ENCODE measurements at places on chromosomes 13 and 19.

DNA sequence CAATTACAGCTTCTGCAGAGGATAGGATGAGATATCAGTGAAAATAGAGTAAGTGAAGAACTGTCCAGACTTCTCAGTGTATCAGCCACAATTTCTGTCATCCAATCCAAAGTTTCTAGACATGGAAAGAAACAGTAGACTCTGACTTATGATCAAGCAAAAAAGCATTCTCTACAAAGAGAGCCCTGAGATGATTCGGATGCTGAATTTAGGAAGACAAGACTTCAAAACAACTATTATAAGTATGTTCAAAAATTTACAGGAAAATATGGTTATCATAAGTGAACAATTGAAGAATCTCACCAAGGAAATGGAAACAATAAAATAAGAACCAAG is 238.2 kb upstream of the IRS2 start:
- DNase-seq = no peak

GRCh38 chr19:22625266-22626035 is 8.7 kb upstream of the ZNF492 start:
- DNase-seq = no peak

GRCh38 chr13:106367361-106367971 is 168.0 kb downstream of the EFNB2 start:
- no peak for DNase-seq

- DNase-seq = no peak
Observed at GRCh38 chr19:14840206-14840605, 5.2 kb upstream of the OR7A5 start.

GRCh38 chr13:63636316-63636993 is 2220.8 kb upstream of the PCDH20 start:
- DNase-seq = no peak

GRCh38 chr13:99287551-99287950 is 19.6 kb downstream of the GPR183 start:
- DNase-seq = no peak

DNA sequence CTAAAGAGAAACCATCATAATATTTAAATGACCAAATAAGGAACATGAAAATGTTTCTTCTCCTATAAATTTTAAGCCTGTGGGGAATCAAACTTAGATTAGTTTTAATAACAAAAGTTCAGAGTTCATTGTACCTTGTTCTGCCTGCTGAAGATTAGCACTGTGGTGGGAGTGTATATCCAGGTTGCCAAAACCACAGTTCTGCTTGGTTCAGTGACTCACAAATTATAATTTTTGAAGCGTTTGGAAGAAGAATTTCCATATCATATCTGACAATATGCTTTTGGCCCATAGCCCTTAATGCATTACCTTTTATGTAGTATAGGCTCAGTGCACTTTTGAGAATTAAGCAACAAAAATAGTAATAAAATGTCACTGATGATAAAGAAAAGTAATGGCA is 545.2 kb downstream of the GPC6 start:
- peak; percentile 23 for DNase-seq

DNA sequence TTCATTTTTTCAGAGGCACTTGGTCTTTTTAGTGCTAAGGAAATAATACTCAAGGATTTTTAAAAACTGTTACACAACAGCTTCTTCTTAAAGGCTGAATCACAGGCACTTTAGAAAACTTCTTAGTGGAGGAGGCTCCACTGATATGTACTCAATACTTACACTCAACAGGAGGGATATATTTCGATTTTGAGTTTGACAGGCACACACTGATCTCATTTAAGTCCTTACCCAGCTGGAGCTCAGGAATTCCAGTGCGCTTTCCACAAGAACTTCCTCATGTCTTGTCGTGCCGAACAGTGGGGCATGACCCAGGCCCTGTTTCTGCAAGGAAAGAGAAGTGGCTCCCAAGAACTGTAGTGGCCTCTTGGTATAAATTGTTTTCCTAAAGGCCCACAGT is 103.8 kb downstream of the RGCC start:
- peak; percentile 52 for DNase-seq

GRCh38 chr13:34364633-34365032 is 546.7 kb downstream of the RFC3 start:
- DNase-seq = no peak

DNA sequence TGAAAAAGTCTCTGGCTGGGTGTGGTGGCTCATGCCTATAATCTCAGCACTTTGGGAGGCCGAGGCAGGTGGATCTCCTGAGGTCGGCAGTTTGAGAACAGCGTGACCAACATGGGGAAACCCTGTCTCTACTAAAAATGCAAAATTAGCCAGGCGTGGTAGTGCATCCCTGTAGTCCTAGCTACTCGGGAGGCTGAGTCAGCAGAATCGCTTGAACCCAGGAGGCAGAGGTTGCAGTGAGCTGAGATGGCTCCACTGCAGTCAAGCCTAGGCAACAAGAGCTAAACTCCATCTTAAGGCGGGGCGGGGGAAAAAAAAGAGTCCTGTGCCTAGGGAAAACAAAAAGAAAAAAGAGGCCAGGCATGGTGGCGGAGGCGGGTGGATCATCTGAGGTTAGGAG is 2.2 kb downstream of the ZNF43 start:
- DNase-seq = no peak

DNA sequence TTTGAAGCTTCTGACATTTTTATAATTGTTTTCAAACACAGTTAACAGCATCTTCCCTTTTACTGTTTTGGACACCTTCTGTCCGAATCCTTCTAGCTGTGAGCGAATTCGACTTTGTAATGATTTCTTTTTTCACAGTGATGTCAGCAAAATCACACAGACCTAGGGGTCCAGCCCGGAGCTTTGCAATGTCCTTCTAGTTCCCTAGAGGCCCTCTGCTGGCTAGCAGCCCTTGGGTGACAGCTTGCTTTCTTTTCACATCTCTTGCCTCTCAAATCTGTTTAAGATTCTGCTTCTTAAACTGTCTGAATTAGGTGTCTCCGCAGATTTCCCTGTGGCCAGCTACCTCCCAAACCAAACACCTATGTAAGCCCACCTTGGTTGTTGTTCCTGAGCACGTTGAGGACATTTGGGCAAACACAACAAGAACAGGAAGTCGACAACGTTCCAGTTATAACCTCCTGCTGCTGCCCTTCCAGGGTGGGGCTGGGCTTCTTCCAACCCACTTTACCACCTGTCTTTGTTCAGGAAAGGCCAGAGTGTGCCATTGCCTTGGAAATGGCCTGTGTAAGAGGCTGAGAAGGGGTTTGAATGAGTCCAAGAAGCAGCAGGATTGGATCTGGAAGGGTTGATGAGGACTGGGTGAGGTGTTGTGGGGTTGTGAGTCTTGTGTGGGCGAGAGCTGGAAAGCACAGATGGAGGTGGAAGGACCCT is 123.1 kb downstream of the ATP8A2 start:
- DNase-seq = no peak

- peak; percentile 65 for DNase-seq
Observed at GRCh38 chr19:42433503-42434260, 6.5 kb upstream of the LIPE start.

GRCh38 chr19:7928334-7928706 is 2.4 kb upstream of the CTXN1 start:
- DNase-seq = no peak

DNA sequence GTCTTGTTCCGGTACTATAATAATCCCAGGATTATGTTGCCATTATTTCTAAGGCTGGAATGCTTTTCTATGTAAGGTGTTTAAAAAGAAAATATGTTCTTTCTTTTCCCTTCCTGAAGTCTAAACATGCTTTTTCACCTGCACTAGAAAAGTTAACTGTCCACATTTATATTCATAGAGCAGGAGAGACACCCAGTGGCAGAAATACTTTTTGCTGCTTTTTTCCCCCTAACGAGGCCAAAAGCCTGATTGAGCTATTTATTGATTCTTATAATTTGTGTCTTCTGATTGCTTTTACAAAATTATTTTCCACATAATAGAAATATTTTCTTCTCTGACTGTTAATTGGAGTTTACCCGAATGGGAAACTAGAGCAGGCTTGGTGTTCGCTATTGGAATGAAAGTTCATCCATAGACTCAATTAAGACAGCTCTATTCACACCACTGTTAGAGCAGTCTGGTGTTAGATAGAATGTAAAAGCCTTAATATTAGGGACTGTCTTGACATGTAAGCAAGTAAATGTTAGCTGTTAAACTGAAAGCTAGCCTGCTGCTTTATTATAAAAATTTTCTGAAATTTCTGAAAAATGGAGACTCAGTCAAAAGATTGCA is 15.8 kb downstream of the GPR180 start:
- DNase-seq = peak; percentile 15

GRCh38 chr19:13195678-13196077 is 45.5 kb downstream of the IER2 start:
- no peak for DNase-seq

- no peak for DNase-seq
Observed at GRCh38 chr13:111184458-111185401, 69.6 kb downstream of the ARHGEF7 start.

DNA sequence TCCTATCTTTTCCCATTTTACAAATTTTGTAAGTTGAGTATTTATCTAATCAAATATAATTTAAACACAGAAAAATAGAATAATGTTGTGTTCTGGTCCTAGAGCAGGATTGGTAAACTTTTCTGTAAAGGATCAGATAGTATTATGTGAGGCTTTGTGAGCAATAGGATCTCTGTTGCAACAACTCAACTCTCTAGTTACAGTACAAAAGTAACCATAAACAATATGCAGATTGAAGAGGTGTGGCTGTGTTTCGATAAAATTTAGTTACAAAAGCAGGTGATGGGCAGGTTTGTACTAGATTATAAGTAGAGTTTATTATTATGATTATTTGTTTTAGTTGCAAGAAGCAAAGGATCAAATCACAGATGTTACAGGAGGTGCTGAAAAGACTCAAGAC is 15.2 kb upstream of the C1QTNF9B start:
- DNase-seq = no peak

GRCh38 chr19:41627966-41628675 is 1.2 kb upstream of the CEACAM4 start:
- no peak for DNase-seq

GRCh38 chr13:99269627-99270241 is 11.6 kb upstream of the GPR18 start:
- DNase-seq = peak; percentile 66

DNA sequence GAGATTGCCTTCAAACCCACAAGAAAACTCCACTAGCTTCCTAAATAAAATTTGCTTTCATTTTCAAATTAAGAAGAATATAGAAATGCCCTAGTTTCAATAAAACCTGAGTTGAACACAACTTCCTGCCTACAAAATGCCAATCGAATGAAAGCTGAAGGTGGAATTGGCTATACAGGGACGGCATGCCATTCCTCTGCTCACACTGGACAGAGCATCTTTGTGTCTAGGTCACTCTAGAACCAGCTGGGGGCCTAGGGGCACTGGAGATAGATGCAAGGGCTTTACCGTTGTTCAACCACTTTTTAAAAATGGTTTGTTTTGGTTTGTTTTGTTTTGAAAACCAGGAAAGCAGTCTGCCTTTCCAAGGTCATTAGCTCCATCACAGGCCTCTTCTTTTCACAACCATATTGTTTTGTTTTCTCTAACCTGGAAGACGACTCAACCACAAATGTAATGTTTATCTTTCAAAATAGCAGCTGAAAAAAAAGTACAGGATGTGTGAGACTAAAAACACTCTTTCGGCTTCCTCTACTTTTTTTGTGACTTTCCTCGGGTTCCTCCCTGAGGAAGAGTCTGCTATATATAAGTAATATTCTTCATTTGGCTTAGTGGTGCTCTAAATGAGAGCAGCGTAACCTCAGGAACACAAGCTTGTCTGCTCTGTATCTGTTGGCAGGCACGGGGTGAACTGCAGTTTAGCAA is 11.9 kb upstream of the ITM2B start:
- no peak for DNase-seq

DNA sequence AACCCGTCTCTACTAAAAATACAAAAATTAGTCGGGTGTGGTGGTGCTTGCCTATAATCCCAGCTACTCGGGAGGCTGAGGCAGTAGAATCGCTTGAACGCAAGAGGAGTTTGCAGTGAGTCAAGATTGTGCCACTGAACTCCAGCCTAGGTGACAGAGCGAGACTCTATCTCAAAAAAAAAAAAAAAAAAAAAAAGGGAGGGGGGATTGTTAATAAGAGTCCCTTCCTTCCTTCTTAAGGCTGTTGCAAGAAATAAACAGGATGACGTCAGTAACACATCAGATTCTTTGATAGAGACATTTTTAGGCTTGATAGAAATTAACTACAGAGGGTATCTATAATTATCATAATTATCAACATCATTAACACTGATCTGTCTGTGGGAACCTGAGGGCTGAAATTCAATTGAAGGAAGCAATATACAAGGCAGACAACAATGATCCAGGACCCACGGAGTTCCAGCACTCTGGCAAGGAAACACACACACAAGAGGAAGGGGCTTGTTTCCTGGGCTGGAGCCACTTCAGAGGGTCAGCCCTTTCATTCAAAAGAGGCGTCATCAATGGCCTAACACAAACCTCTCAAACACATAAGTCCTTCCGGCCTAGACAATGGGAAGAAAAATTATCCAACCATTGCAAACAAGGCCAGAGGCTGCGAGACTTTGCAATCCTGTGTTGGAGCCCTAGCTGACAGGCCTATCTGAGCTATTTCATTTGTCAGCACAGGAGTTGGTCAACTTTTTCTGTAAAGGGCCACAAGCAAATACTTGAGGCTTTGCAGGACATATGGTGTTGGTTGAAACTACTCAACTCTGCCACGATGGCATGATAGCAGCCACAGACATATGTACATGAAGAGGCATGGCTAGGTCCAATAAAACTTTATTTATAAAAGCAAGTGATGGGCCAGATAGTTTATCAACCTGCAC is 105.2 kb downstream of the INSR start:
- DNase-seq = no peak

GRCh38 chr13:105370011-105370650 is 1165.3 kb downstream of the EFNB2 start:
- no peak for DNase-seq

DNA sequence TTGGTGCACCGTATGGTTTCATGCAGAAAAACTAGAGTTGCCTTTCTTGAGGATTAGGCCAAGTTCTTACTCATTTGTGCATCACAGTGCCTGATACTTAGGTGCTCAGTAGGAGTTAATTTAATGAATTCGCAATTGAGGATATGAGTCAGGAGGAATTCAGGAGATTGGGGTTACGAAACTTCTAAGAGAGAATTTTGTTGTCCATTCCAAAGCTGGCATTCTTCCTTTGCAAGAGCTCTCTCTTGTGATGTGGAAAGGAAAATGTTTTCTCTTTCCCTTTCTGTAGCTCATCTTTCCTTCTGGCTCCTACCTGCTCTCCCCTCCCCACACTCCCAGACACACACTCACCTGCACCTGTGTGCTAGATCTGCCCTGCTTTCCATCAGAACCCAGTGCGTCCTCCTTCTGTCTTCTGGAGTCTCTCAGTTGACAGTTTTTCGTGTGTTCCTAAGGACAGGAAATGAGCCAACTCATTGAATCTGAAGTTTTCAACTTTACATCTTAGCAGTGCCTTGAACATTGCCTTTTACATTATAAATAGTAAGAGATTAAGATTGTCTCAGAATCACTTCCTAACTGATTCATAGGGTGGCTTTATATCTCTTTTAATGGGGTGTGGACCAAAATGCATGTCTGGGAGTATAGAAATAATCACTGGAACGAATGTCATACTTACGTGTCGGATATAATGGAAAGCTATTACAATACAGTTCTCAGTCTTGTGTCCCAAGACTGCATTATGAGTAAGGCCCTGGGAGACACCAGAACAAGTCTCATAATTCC is 19.7 kb upstream of the ERCC5 start:
- DNase-seq = peak; percentile 96

GRCh38 chr13:52414051-52414450 is 8.1 kb upstream of the THSD1 start:
- no peak for DNase-seq

GRCh38 chr13:112244495-112245177 is 131.5 kb upstream of the SPACA7 start:
- no peak for DNase-seq

GRCh38 chr13:36135876-36136275 is 4.7 kb upstream of the DCLK1 start:
- no peak for DNase-seq

- no peak for DNase-seq
Observed at GRCh38 chr13:46181840-46182490, at the start of gene LCP1. Gene LCP1 (minus strand): TSS chr13:46182177. CDS start chr13:46159662, 22,515 bp downstream.

Measured in HCEC 1CT (cell line).